ENCODE measurements at places on chromosomes 7 and 10.

- DNase-seq, result no peak
Observed at GRCh38 chr7:140146574-140146973, 30.2 kb downstream of the KDM7A start.

- DNase-seq, result peak; percentile 87
Observed at GRCh38 chr10:96830511-96831199, 1.4 kb upstream of the LCOR start.

- peak; percentile 79 for DNase-seq
Observed at GRCh38 chr10:119306514-119306951, 99.2 kb downstream of the GRK5 start.

DNA sequence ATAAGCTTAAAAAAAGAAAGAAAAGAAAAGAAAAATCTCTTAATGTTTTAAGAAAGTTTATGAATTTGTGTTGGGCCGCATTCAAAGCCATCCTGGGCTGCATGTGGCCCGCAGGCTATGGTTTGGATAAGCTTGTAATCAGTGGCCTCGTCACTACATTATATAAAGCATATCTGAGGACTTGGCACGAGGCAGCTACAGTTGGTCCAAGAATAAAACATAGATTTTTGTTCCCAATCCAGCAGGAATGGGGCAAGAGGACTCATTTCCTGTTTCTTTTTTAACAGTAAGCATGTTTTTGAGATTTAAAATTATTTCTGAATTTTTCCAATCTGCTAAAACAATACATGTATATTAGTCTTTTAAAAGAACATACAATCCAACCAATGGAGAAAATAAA is 28.6 kb downstream of the MCM10 start:
- no peak for DNase-seq

GRCh38 chr10:66837335-66837734 is 88.5 kb upstream of the LRRTM3 start:
- DNase-seq, result no peak

DNA sequence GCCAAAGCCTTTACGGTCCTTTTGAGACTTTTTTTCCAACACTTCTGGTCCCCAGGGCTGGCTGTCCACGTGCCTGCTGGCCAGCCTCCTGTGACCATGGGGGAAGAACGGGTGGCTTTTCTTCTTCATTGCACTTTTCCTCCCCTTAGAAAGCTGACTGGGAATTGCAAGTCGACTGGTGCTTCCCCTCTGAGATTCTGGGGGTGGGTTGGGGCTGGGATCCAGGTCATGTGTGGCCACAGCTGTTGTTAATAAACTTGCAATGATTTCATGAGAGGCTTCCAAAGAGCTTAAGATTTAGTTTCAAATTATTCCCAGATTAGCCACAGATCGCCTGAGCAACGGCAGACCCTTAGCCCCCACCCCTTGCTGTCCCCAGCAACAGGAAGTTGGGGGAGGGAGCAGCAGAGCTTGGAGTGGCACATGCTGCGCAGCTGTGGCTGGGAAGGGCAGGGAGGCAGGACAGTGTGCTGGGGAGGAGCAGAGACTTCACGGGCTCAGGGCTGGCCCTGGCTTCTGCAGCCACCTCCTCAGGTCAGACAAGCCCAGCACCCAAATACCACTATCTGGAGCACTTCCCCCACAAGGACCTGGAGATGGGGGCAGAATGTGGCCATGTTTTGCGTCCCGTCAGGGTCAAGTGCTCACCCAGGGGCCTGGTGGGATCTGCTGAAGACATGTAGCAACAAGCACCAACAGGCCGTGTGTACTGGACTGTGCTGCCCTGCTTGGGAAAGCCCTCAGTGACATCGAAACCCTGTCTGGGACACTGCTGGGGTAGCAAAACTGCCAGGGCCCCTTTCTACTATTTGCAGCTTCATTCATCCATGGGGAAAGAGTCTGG is 147.1 kb downstream of the RNF216 start:
- no peak for DNase-seq

DNA sequence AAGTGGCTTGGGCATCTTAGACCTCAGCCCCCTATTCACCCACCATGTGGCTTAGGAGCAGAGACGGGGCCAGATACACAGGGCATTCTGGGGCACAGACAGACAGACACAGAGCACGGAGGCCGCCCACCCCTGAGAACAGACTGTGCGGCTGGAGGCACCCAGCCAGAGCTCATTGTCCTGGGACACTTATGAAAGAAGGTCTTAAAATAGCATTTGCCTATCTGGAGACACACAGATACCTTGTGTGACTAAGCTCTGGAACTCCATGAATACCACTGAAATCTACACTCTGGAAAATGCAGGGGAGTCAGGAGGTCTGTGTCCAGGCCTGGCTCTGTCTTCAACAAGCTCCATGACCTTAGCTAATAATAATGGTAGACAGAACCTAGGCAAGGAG is 41.4 kb upstream of the ADO start:
- no peak for DNase-seq

- DNase-seq, result no peak
Observed at GRCh38 chr7:112152186-112152585, 54.0 kb downstream of the DOCK4 start.

GRCh38 chr10:105837951-105838350 is 1196.9 kb downstream of the SORCS3 start:
- DNase-seq, result peak; percentile 13

GRCh38 chr7:98073047-98073446 is 33.6 kb upstream of the LMTK2 start:
- DNase-seq, result no peak

- no peak for DNase-seq
Observed at GRCh38 chr10:128046953-128047290, 79.3 kb downstream of the MKI67 start.

DNA sequence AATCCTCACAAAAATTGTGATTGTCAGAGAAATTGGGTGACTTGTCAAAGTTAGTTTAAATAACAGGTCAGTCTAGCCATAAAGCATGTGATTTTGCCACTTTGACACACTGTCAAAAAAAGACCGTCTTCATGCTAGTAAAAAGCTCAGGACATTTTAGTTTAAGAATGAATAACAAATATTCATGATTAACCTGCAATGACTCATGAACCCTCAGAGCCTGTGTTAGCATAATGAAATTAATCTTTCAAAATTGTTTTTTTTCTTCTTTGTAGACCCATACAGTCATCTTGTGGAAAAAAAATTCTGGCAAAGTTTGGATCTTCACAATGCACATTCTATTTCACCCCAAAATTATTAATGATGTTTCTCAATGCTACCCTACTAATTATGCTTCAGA is 255.2 kb upstream of the POT1 start:
- DNase-seq, result no peak

All from activated CD4-positive, alpha-beta T cell treated with anti-CD3 and anti-CD28 coated beads, Interleukin-2, amount 10 ng/mL, durations not matched to agents 7 days and 5 days (primary cell).